ENCODE measurements at places on chromosomes 4 and X. TPM values are rescaled to one million over a fixed set of nuclear protein-coding genes. Genes with fewer than 3 reads are reported as not detected.

DNA sequence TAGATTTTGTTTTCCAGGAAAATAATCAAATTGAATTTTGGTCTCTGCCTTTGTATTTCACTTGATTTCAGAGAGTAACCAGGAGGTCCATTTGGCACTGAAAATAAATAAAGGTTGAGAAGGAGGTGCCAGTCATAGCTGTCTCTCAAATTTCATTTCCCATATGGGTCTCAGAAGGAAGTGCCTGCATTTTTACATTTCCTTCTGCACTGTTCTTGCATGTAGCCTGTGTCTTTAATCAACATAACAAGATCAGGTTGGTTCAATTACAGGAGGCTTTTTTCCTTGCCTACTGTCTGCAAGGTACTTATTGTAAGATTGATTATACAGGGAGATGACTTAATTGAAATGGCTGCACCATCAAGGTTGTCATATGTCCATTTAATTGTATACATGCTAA is 15.7 kb downstream of the LRRC66 start:
- DNase-seq, result no peak

HGFAC gene
- not detected for total RNA-seq

- DNase-seq, result no peak
Measured at GRCh38 chr4:182835006-182835740, 82.0 kb downstream of the DCTD start.

GRCh38 chr4:38503689-38504395 is 160.2 kb upstream of the KLF3 start:
- DNase-seq, result no peak

DNA sequence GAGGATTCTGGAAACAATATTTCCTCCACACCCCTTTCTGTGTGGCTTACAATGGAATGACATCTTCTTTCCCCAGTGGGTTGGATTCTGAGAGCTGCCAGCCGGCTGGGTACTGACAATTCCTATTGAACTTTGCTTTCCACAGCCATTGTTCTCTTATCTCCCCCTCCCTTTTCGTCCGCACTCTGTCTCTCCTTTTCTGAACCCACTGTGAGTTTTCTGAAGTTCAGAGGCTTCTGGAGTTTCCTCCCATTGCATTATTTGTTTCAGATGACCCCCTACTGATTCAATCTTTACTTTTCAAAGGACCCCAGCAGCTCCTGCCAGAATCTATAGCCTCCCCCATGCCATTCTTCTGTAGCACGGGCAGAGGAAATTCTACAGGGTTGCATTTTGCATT is 10.4 kb downstream of the SMPX start:
- DNase-seq, result no peak

DNA sequence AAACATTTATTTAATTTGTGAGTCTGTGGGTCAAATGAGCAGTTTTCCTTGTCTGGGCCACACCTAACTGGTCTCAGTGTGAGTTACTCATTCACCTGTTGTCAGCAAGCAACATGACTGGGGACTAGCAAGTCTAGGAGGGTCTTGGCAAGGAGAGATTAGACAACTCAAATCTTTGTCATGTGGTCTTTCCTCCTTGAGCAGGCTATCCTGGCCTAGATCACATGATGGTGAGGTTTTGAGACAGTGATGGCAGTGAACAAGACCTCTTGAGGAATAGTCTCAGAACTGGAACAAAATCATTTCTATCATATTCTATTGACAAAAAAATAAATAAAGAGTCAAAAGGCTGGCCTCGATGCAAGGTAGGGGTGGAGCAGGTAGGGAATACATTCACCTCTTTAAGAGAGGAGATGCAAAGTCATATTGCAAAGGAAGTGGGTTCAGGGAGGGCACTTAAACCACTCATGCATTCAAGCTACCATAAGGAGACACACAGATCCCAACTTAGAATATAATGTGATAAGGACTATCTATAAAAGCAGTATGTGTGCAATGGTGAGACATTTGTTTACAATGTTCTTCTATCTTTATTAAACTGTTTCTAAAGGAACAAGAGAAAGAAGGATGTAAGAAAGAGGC is 135.7 kb downstream of the ZNF330 start:
- DNase-seq, result no peak

DNA sequence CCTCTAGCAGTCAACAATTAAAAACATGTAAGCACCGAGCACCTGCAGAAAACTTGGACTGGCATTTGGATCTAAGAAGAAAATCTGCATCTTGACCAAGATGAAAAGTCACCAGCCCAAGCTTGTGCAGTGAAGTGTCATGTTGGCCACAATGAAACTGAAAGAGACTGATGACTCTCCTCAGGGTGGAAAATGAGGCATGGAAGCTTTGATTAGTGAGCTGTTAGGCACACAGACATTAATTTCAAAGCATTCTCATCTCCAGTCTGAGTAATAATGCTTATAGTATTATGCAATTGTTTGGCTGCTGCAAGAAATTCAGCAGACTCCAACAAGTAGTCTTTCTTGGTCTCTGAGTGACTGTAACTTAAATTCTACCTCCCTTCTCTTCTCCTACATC is 150.1 kb downstream of the AR start:
- no peak for DNase-seq

DNA sequence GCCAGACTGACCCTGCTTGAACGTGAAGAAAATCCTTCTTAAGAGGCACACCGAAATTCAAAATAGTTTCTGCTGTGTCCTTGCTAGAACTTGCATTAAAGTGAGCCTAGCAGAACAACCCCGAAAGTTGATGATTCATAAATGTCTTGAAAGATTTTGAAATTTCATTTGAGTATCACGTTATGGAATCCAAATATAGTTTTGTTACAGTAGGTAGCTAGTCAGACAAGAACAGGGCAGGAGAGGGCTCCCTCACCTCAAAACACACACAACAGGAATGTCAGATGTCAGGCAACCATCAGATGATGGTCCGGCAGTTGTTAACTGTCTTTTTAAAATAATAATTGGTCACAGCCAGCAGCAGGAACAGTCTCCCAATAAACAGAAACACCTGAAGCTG is 259.6 kb upstream of the GNPDA2 start:
- DNase-seq, result no peak

POLN gene
- not detected for total RNA-seq

SH3D19 gene
- 79.9 TPM for total RNA-seq

- peak; percentile 69 for DNase-seq
Measured at GRCh38 chr4:39591290-39591689, 47.4 kb downstream of the SMIM14 start.

GRCh38 chrX:130055103-130055502 is 55.2 kb downstream of the ELF4 start:
- DNase-seq, result peak; percentile 62

FGF13 gene
- total RNA-seq, result 24.8 TPM

- DNase-seq, result no peak
Measured at GRCh38 chr4:73021634-73022033, 47.9 kb downstream of the COX18 start.

ZNF630 gene
- 12.5 TPM for total RNA-seq

EGF gene
- total RNA-seq, result not detected

KCND1 gene
- 0.45 TPM for total RNA-seq

DNA sequence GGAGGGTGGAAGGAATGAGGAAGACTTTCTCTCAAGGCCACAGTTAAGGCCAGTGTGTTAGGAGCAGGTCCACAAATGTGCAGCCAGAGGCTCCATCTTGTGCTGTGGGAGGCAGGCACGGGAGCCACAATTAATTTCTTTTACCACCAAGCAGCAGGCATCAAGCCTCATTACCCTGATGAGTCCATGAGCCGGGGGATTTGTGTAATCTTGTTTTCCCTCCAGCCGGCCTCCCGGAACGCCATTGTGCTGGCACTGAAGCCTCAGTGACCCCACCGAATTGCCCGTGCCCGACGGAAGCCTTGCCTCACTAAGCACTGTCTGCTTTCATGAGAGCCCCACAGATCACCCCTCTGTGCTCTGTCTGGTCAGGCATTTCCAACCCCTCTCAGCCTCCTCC is 154.7 kb upstream of the STX18 start:
- DNase-seq, result no peak

CTAG2 gene
- not detected for total RNA-seq

DNA sequence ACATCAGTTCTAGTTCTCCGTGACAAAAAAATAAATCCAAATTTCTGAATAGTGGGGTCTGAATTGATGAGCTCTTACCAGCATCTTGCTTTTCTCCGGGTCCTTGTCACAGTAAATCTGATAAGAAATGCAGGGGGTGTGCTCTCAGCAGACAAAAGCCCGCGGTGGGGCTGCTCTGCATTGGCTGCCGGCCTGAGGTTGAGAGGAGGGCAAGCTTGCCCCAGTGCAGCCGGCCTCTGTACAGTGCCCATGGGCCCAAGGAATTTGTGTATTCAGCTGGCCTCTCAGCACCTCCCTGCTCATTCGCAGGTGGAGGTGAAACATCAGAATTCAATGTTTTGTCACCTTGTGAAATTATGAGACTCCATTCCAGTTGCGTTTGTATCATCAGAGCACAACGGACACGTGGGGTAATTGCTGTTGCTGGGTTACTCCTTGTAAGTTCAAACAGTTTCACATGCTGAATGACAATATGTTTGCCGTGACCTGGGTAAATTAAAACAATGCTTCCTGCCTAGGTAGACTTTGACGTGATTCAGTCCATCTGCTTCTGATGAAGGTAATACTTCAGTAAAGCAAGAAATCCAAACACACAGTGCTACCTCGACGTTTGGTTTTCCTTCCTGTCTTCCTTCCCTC is 596.4 kb downstream of the MID1IP1 start:
- DNase-seq, result peak; percentile 58

DNA sequence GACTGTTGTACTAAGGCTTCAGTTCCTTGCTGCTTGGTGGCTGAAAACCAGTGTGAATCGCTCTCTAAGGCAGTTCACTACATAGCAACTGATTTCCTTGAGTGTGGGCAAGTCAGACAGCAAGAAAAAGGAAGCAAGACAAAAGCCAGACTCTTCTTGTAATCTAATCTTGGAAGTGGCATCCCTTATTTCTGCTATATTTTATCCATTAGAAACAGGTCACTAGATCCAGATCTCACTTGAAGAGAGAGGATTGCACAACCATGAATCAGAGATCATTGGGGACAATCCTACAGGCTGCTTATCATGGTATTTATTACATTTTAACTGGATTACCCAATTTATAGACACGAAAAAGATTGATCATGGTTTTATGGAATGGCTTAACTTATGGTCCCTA is 684.5 kb downstream of the GRID2 start:
- DNase-seq, result no peak

DNA sequence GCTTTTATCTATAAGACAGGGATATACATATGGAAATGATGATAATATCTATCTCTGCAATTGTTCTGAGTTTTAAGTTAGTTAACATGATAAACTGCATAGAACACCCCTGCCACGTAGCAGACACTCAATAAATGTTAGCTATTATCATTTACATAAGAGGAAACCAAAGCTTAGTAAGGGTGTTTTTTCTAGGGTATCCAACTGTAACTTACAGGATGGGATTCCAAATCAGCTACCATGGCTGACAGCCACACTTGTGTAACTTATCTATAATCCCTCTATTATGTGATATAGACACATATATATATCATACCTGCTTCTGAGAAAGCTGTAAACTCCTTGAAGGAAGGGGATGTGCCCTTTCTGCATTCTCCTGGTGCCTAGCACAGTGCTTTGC is 1.1 kb upstream of the SPARCL1 start:
- DNase-seq, result no peak

GPRASP1 gene
- 10.3 TPM for total RNA-seq

OTC gene
- 1.3 TPM for total RNA-seq

CHIC1 gene
- total RNA-seq, result 19.1 TPM

GLRA2 gene
- total RNA-seq, result not detected

DNA sequence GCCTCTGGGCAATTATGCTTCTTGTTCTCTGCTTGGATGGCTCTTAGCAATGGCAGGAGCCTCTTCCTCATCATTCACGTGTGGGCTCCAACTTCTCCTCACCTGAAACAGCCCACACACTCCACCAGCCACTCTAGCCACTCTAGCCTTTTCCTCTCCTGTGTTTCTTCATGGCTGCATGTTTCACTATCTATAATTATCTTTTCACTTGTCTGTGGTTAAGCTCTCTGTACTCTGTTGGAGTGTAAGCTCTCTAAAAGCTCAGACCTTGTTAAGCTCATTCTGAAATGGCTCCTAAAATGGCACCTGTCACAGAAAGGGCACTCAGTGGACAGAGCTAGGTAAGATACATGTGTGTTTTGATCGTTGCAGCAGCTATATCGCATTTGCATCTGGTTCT is 80.0 kb downstream of the SH3KBP1 start:
- DNase-seq, result no peak

DNA sequence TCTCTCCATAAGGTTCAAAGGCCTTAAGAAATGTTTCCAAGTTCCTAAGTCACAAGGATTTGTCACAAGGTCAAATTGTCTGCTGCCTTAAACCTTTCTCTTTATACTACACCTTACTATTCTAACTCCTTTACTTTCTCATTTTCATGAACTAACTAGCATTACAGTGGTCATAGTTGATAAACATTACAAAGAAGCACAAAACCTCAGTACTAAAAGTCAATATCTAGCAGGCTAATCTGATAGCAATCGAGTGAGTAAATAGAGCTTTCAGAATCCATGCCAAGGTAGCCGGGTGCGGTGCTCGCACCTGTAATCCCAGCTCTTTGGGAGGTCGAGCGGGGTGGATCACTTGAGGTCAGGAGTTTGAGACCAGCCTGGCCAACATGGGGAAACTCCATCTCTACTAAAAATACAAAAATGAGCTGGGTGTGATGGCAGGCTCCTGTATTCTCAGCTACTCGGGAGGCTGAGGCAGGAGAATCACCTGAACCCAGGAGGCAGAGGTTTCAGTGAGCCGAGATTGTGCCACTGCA is 510.0 kb downstream of the GBA3 start:
- no peak for DNase-seq

DNA sequence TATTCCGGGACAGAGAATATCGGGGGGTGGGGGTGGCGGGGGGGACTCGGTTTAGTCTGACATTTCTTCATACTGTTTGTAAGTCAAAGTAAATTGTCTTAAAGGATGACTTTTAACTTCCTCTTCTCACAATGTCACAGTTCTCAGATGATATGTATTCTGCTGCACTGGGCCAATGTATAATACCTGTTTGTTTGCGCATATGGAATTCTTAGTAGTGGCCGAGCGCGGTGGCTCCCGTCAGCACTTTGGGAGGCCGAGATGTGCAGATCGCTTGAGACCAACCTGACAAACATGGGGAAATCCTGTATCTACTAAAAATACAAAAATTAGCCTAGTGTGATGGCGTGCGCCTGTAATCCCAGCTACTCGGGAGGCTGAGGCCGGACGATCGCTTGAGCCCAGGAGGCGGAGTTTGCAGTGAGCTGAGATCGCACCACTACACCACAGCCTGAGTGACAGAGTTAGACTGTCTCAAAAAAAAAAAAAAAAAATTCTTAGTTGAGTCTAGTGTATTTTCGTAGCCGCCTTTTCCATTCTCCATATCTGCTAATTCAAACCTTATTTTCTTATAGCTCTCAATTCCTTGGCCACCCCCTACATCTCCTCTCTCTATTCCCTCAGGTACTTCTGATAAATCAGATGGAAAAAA is 851 bp downstream of the POLR2B start:
- no peak for DNase-seq

DNA sequence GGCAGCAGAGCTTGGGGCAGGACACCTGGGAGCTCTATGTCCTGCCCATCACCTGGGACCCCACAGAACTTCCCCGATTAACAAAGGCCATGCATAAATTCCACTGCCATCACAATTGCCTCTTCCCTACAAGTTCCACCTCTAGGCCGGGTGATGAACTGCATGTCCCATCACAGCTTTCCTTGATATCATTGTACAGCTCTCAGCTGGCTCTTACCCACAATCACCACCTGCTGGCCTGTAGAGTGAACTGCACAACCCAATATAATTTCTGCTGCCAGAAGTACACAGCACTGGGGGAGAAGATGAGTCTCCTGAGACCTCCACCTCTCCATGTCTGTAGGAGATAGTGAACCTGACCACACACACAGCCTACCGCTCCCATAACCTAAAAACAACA is 285.0 kb upstream of the AADAT start:
- peak; percentile 12 for DNase-seq
